Suppressor macrophage treated with lipopolysaccharide for 1 hour (primary cell): ENCODE measurements at places on chromosomes 2 and 18.

- DNase-seq: peak; percentile 6
Observed at GRCh38 chr2:181140928-181141327, 160.5 kb downstream of the UBE2E3 start.

DNA sequence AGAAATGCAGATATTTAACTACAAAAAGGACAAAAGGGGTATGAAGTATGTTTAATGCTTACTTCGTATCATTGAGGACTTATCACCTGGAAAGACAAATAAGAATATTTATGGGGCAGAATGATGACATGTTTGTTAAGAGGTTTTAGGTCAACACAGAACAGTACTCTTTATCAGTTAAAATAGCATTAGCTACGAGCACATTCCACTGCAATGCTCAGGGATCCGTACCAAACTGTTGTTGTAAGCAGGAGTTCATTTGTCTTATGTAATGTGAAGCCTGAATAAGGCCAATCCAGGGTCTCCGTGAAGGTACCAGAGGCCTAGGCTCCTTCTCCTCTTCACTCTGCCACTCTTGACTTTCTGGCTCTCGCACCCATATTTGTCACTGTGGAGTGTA lies 465.7 kb upstream of the NRP2 start:
- no peak for DNase-seq

- DNase-seq: no peak
Observed at GRCh38 chr2:149420053-149420963, 89.9 kb downstream of the LYPD6 start.

GRCh38 chr2:235727891-235728799 lies 234.3 kb downstream of the AGAP1 start:
- no peak for DNase-seq

DNA sequence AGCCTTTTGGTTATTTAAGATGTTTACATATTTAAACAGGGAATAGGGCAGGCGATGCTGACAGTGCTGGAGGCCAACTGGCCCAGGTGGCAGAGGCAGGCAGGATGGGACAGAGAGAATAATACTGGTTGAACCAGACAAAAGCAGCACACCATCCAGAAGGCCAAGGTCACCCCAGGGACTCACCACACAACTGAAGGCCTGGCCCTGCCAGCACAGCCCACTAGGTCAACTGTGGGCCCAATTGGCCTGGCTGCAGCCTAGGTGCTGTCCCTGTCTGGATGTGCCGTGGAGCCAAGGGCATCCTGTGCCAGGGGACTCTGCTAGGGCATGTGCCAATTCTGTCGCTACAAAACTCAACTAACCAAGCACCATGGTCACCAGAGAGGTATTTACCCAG lies 69.2 kb downstream of the RNF152 start:
- DNase-seq: no peak

DNA sequence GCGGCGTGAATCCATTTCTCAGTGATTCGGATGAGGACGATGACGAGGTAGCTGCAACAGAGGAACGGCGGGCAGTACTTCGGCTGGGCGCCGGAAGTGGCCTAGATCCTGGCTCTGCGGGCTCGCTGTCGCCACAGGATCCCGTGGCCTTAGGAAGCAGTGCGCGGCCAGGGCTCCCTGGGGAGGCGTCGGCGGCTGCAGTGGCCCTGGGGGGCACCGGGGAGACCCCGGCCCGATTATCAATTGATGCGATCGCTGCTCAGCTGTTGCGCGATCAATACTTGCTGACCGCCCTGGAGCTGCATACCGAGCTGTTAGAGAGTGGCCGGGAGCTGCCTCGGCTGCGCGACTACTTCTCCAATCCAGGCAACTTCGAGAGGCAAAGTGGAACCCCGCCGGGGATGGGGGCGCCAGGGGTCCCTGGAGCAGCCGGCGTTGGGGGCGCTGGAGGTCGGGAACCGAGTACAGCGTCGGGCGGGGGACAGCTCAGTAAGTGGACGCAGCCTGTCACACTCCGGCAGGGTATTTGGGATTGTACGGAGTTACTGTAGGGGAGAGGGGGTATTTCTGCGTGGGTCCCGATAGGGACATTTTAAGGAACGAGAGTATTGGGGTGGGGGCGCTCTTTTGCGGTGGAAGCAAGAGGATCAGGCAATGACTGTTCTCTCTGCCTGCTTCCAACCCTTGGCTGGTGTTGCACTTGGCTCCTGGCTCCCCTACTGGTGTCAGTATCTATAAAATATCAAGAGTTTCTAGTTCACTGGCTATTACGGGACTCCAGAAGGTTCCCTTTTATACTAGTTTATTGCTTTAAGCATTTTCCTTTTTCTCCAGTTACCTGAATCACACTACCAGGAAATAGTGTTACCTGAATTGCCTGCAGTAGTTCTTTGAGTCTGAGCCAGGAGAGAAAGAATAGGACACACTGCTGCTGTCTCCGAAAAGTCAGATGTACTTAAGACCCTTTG lies 772 bp downstream of the RELCH start:
- peak; percentile 46 for DNase-seq

DNA sequence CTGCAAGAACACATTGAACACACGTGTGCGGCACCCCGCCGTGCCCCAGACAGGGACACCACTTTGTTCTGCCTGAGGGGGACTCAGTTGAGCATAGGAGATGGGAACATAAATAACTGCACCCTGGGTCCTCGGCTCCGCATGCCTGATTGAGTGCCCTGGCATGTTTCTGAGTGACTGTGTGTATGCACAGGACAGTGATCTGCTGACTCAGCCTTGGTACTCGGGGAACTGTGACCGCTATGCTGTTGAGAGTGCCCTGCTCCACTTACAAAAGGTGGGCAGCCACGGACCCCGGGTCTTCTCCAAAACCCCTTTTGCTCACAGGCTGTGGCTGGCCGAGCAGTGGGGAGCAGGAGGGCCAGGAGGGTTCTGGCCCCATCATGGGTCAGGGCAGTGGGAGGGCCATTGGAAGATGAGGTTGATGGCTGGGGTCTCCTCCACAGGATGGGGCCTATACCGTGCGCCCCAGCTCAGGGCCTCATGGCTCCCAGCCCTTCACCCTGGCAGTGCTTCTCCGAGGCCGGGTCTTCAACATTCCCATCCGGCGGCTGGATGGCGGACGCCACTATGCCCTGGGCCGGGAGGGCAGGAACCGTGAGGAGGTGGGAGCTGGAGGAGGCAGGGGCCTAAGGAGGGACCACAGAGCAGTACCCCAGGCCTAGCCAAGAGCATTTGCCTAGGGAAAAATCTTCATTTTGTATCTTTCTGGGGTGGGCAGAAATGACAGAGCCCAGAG lies 16.9 kb downstream of the SH2D6 start:
- no peak for DNase-seq

GRCh38 chr2:24354395-24354794 lies 5.9 kb downstream of the ITSN2 start:
- no peak for DNase-seq

GRCh38 chr18:62301322-62301721 lies 23.8 kb upstream of the TNFRSF11A start:
- DNase-seq: no peak

- no peak for DNase-seq
Observed at GRCh38 chr2:161839926-161840325, 215.7 kb downstream of the SLC4A10 start.

GRCh38 chr2:80054346-80054675 lies 250.2 kb downstream of the LRRTM1 start:
- no peak for DNase-seq

GRCh38 chr2:154527962-154528361 lies 170.5 kb upstream of the KCNJ3 start:
- no peak for DNase-seq

GRCh38 chr18:69217196-69218000 lies 183.3 kb upstream of the DOK6 start:
- DNase-seq: no peak

GRCh38 chr2:206375956-206376355 lies 67.4 kb upstream of the ADAM23 start:
- no peak for DNase-seq
